GM04503 (cell line): ENCODE measurements at places on chromosomes 2 and 18.

DNA sequence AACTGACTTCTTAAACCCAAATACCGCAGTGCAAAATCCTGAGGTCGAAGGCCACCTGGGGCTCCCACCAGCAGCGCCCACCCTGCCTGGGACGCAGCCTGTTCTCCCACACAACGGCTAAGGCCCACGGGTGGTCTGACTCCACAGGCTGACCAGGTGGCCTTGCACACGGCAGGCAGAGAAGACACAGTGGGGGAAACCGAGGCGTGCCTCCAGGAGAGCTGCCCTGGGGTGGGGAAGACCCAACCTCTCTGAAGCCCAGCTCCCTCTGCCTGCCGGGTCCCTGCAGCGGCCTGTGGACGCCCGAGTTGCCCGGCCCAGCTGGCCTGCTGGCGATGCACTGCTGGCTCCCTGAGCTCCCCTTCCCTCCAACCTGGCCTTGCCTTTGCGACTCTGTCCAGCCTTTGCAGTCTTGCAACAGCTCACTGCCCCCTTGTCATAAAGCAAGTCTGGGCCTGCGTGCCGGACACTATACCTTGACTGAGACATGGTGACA is 9.7 kb upstream of the SEMA4C start:
- no peak for DNase-seq

DNA sequence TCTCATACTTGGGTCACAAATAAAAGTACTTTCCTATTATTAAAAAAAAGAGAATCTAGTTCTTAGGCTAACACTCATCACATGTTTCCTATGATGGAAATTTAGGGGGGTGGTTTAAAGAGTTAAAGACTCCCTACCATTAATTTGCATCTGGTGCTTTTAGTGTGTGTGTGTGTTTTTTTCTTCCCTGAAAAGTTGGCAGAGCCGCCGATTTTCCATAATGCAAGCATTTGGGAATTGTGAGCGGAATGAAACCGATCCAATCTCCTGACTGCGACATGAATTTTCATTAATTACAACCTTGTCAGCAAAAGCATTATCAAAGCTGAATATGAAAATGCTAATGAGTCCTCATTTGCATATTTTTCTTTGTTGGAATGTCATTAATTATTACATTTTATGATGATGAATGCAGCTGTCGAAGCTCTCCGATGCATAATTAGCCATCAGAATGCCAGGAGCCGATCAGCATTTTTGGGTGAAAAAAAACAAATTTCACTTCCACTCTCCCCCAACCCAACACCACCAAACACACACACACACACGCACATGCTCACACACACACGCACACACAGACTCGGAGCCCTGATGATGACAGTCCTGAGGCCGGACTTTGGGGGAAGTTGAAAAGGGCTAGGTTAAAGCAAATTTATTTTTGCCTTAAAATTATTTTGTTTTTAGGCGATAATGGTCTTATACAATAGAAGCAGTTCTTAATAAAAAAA is 165.4 kb downstream of the TCF4 start:
- DNase-seq: no peak

GRCh38 chr2:65955259-65955658 is 479.7 kb upstream of the MEIS1 start:
- DNase-seq: no peak

DNA sequence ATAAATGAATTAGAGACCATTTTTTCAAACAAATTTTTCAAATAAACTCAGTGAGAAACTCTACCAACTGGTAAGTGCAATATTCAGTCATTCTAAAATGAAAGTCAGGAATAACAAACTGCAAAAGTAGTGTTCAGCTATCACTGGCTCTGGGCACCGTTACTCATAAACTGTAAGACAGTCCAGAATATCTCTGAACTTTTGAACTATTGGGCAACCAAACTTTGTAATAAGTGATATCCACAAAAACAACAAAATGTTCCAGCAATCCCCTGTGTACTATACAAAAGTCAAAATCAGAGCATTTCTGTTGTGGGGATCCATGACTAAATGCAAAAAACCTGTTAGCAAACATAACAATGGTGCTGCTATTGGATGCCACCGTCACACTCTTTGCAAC is 56.3 kb downstream of the SLC25A12 start:
- DNase-seq: no peak

DNA sequence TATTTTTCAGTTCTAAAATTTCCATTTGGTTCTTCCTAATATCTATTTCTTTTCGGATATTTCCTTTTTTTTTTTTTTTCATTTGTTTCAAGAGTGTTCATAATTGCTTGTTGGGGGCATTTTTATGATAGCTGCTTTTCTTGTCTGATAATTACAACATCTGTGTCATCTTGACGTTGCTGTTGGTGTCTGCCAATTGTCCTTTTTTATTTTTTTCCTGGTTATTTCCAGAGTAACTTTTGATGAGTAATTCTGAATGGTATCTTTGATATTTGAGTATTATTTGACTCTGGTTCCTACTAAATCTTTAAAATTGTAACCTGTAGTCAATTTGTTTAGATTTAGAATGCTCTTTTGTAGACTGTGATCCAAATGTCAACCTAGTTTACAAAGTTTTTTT is 51.3 kb upstream of the CHRNA1 start:
- no peak for DNase-seq

DNA sequence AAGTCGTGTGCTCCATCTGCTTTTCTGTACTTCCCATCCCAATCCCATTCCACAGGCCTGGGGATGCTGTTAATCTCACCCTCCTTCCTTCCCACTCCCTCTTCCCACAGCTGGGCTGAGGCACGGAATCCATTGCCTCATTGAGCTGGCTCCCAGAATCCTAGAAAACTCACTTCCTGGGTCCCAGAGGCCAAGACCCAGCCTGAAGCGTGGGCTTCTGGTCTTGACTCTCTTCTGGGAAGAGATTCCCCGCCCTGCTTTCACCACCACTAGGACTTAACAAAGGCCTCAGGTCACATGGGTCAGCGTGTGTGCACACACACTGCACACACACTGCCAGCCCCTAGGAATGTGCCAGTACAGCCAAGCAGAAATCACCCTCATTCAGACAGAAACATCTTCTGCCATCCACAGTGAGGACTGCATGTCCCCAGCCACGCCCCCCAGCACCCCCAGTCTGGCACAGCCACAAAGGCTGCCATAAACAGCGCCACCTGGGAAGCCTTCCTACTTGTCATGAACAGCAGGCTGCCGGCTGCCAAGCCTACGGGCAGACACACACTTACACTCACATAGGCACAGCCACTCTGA is 165.8 kb downstream of the TNS1 start:
- DNase-seq: peak; percentile 61

- no peak for DNase-seq
Observed at GRCh38 chr2:241854342-241855244, 4.1 kb downstream of the PDCD1 start.

DNA sequence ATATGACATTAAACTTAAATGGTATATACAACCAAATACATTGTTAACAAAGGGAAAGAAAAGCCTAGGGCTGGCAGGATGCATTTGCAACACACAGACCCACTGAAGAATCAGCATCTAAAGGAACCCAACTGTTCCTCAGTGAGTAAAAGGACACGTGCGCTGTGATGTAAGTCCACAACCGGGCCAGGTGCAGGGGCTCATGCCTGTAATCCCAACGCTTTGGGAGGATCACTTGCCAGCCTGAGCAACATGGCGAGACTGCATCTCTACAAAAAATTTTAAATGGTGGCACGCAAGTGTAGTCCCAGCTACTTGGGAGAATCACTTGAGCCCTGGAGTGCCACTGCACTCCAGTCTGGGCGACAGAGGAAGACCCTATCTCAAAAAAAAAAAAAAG is 3.9 kb downstream of the DTNB start:
- no peak for DNase-seq
